ENCODE measurements at places on chromosomes 5 and 9. TPM values are rescaled to one million over a fixed set of nuclear protein-coding genes. Genes with fewer than 3 reads are reported as not detected.

Gene OR1J2
- not detected for total RNA-seq

Gene GAS1
- total RNA-seq = 8.5 TPM

Gene FGD3
- total RNA-seq = not detected

Gene ARL10
- 5.7 TPM for total RNA-seq

Gene STXBP1
- total RNA-seq = 60.6 TPM

Gene RFK
- 17.0 TPM for total RNA-seq

Gene TMEM215
- total RNA-seq = not detected

Gene HSDL2
- total RNA-seq = 20.0 TPM
